ENCODE measurements at places on chromosomes 16 and 17. TPM values are rescaled to one million over a fixed set of nuclear protein-coding genes. Genes with fewer than 3 reads are reported as not detected.

- no peak for DNase-seq
These were observed 15.7 kb downstream of the CARHSP1 start for GRCh38 chr16:8853150-8853549.

- peak; percentile 5 for DNase-seq
These were observed 671.7 kb downstream of the CDH11 start for GRCh38 chr16:64450177-64450576.

- peak; percentile 76 for DNase-seq
These were observed 4.3 kb upstream of the ALDH3A1 start for GRCh38 chr17:19752216-19753050.

The EARS2 gene
- total RNA-seq = 26.8 TPM

The CFAP97D1 gene
- total RNA-seq = not detected

DNA sequence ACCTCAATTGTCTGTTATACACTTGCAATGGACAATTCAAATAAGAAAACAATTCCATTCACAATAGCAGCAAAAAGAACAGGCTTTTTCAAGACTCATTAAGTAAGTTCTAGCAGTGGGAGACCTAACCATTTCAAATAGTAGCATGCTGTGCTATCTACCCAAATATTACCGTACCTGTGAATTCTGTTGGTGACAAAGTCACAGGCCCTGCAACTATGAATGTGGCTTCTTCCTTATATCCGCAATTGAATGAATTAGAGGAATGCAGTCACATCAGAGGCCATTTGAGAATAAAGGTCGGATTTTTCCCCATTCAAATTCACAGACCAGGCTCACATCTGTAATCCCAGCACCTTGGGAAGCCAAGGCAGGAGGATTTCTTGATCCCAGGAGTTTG lies 800 bp upstream of the NME4 start:
- DNase-seq = no peak

DNA sequence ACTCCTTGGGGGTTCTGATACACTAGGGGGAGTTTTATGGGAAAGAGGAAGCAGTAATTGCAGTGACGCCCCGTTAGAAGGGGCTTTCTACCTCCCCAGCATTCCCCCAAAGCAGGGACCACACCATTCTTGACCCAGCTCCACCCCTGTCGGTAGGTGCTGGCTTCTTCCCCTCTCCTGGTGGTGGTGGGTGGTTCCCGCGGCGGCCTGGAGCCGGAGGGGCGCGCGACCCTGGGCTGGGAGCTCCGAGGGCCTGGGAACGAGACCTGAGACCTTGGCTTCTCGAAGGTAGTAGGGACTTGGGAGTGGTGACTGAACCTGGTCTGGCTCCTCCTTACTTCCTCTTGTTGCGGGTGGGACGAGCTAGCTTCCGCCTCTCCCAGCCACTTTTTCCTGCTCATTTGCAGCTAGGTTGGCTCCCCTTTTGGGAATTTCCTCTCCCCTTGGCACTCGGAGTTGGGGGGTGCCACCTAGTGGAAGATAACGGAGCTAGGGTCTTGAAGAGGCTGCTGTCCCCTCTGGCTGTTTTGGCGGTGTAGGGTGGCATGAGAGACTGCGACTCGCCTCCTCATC lies 438 bp downstream of the GRN start:
- DNase-seq = peak; percentile 90

GRCh38 chr17:66364508-66364907 lies 62.1 kb downstream of the PRKCA start:
- DNase-seq = no peak

DNA sequence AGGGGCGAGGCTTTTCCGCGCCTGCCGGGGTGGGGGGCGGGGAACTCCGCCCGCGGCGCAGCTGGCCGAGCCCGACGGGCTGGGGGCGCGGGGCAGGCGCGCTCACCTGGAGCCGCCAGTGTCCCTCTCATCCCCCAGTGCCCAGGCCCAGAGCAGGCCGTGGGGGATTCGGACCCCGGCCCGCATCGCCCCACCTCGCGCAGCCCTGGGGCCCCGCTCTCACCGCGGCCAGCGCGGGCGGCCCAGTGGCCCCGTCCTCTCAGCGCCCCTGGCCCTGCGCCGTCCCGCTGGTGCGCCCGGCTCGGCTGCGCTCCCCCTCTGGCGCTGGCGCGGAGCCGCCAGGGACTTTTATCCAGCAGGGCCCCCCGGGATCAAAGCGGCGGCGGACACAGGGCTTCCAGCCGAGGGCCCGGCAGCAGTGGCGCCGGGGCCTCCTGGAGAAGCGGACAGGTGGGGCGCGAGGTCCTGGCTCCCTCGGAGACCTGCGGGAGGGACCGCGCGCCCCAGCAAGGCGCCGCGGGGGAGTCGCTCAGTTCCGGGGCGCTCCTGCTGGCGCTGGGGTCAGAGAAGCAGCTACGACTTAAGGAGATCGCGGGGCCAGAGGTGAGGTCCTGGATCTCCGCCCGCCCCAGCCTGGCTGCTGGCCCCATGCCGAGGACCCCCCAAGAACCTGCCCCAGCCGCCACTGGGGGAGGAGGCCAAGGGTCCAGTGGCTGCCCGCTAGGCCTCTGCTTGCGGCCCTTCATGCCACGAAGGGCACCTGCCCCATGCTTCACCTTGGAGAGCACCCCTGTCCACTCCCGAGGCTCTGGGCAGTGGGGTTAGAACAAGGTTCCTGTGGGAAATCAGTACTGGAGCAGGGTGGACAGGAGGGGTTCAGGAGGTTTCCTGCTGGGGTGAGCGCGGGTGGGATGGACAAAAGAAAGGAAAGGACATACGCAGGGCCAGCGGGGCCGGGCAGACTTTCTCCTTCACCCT lies 823 bp upstream of the NOTUM start:
- peak; percentile 75 for DNase-seq

GRCh38 chr16:1752853-1753252 lies 18.5 kb downstream of the NME3 start:
- DNase-seq = no peak

DNA sequence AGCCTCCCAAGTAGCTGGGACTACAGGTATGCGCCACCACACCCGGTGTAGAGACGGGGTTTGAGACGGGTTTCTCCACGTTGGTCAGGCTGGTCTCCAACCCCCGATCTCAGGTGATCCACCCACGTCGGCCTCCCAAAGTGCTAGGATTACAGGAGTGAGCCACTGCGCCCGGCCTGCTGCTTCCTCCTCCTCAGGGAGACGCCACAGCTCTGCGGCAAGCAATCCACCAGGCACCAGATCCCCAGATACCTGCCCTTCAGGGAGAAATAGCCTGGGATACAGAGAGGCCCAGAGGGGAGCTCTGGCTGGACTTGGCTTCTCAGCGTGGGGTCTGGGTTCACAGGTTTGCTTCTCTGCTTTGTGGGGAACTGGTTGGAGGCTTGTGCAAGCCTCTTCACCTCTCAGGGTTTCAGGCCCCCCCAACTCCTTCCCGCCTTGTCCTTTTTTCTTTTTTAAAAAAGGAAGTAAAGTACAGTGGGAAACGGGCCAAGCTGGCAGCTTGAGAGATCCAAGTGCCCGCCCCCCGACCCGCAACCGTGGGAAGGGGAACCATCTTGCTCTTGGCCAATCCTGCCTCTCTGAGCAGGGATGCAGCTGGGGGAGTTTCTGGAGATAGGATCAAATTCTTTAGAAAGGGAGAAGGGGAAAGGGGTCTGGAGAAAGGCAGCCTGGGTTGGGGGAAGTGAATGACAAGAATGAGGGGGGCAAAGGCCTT lies 2.6 kb upstream of the SPHK1 start:
- peak; percentile 76 for DNase-seq

- DNase-seq = no peak
These were observed 282.4 kb upstream of the DYNLRB2 start for GRCh38 chr16:80258407-80258806.

DNA sequence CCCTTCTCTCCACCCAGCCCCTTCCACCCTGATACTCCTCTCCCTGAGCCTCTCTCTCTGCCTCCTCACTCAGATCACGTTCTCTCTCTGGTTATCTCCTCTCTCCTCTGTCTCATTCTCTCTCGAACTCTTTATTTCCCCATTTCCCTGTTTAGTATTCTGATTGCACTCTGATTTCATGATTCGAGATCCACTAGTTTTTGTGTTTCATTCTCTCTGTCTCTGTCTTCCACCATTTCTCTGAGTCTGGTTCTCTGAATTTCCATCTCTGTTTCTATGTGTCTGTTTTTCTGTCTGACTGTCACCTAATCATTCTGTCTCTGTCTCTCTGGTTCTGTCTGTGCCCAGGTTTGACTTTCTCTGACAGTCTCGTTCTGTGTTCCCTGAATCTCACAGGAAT lies 2.0 kb downstream of the SEZ6L2 start:
- DNase-seq = peak; percentile 21

The JPH3 gene
- total RNA-seq = not detected

The ASIC2 gene
- total RNA-seq = not detected

DNA sequence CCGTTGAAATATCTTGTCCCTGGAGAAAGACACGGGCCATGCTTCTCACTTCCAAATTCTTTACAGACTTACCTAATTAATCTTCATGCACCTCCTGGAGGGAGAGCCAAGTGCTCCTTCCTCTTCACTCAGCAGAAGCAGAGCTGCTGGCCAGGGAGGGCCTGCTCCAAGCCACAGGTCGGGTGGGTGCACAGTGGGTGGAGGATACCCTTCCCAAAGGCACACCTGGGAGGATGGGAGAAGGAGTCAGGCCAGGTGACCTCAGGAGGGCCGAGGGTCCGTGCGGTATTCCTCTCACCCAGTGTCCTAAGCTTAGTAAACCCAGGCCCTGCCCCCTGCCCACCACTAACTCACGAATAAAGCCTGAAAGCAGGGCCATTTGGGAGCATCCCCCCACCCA lies 171.3 kb upstream of the RPL38 start:
- no peak for DNase-seq

GRCh38 chr16:13909872-13910303 lies 10.1 kb upstream of the ERCC4 start:
- DNase-seq = peak; percentile 78

The ANKS3 gene
- 39.4 TPM for total RNA-seq

DNA sequence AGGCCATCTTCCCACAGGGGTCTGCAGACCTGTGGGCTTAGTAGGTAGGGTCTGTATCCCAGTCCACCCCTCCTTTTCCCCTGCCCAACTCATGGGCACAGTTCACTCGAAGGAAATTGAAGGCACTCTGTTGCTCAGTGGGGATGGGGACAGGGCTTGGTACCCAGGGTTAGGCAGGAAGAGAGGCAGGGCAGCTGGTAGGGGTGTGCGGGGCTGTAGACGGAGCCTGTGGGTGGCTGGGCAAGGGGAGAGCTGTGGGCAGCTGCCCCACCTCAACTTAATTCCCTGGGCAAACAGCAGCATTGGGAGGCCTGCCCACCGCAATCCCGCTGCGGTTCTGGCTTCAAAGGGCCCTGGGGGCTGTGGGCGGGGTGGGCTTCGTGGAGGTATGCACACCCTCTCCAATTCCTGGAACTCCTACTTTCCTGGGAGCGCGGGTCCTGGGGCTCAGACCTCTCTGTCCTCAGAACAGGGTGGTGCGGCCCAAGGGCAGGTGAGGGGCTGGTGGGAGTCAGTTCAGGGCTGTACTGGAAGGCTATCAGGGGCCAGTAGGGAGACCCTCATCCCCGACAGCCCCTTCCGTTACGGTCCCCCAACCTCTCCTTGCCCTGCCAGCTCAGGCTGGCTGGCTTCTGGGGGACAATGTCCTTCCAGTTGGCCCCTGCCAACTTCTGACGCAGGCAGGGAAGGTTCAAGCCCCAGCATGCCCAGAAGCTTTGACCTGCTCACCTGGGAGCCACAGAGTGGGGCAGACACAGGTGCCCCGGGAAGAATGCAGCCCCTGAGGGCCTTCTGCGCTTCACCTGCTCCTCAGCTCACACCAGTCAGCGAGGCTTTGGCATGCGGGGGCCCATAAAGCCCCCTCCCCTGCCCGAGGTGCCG lies 9.1 kb downstream of the FOXJ1 start:
- DNase-seq = peak; percentile 69

The TUBB3 gene
- total RNA-seq = 239 TPM

The FMNL1 gene
- total RNA-seq = 2.7 TPM

DNA sequence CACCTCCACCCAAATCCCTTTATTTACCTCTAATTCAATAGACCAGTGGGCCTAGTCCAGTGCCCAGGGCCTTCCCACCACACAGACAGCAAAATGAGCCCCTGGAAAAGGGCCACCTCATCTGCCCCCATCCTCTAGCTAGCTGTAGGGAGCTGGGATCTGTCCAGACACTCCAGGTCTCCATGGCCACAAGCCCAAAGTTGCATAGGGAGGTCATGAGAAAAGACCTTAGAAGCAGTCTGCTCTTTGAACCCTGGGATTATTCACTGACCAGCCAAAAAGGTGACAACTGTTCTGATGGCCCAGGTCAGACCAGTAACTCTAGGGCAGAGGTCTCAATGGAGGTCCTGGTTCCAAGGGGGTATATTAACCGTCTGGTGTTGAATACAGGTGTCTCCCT lies 2.0 kb downstream of the CUEDC1 start:
- DNase-seq = peak; percentile 74

The CTRB1 gene
- total RNA-seq = not detected

DNA sequence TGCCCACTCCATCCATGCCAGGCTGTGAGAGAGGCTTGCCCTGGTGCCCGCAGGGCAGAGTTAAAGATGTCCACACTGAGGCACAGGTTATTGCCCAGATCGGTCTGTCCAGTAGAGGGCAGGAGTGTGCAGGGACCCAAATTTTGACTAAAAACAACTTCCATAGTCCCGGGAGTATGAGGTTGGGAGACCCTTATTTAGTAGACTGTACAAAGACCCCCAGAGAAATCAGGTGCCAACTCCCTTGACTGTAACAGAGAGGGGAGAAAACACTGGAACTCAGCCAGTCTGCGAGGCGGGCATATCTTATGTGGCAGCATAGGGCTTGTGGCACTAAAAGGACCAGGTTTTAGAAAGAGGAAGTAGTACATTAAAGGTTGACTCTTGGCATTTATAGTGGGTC lies 43.4 kb downstream of the HNF1B start:
- no peak for DNase-seq

The LGALS9B gene
- not detected for total RNA-seq

GRCh38 chr17:68057531-68057952 lies 22.0 kb downstream of the KPNA2 start:
- DNase-seq = peak; percentile 76

The TMEM208 gene
- 22.4 TPM for total RNA-seq

The FSCN2 gene
- 5.1 TPM for total RNA-seq

The UNC45B gene
- not detected for total RNA-seq

- DNase-seq = no peak
These were observed 84.6 kb downstream of the PARN start for GRCh38 chr16:14545346-14545884.

The PRSS22 gene
- total RNA-seq = not detected

The TOP2A gene
- 14.5 TPM for total RNA-seq

DNA sequence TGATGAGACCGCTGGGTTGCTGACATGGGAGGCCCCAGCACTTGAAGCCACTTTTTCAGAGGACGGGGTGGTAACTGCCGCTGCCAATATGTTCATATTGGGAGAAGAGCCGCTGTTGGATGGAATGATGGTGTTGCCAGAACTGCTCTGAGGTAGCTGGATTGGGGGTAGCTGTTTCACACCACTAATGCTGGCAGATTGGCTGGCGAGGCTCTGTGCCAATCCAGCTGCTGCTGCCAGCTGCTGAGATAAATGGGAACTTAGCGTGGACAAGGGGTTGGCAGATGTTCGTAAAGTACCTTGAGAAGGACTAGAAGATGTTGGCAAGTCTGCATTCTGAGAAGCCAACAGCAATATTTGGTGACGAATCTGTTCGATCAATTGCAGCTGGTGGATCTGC lies 10.0 kb downstream of the SALL1 start:
- no peak for DNase-seq

DNA sequence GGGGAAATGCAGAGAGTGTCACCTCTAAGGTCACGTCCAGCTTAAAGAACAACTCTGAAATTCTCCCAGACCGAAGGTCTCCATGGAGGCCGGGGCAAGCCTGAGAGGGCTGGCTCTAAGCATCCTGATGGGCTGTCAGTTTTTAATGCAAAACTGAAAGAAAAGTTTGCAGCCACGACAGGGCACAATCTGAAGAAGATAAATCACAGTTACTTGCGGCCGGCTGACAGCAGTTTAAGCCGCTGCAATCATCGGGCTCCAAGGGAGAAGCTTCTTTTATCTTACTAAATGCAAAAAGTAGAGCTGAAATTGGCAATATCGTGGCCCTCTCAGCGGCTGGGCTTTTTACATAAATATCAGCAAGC lies 168.8 kb downstream of the CYLD start:
- no peak for DNase-seq
